ENCODE measurements at places on chromosomes 13 and 19. TPM values are rescaled to one million over a fixed set of nuclear protein-coding genes. Genes with fewer than 3 reads are reported as not detected.

Gene ELAVL3
- not detected for total RNA-seq

Gene PRR36
- total RNA-seq: not detected

Gene HSPH1
- total RNA-seq: 267 TPM

Gene TMIGD2
- 14.7 TPM for total RNA-seq

Gene PCSK4
- 1.7 TPM for total RNA-seq

DNA sequence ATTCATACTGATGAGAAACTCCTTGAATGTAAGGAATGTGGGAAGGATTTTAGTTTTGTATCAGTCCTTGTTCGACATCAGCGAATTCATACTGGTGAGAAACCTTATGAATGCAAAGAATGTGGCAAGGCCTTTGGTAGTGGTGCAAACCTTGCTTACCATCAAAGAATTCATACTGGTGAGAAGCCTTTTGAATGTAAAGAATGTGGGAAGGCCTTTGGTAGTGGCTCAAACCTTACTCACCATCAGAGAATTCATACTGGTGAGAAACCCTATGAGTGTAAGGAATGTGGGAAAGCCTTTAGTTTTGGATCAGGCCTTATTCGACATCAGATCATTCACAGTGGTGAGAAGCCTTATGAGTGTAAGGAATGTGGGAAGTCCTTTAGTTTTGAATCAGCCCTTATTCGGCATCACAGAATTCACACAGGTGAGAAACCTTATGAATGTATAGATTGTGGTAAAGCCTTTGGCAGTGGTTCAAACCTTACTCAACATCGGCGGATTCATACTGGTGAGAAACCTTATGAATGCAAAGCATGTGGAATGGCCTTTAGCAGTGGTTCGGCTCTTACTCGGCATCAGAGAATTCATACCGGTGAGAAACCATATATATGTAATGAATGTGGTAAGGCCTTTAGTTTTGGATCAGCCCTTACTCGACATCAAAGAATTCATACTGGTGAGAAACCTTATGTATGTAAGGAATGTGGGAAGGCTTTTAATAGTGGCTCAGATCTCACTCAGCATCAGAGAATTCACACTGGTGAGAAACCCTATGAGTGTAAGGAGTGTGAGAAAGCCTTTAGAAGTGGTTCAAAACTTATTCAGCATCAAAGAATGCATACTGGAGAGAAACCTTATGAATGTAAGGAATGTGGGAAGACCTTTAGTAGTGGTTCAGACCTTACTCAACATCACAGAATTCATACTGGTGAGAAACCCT lies 26.6 kb downstream of the ZNF345 start:
- H3K27me3 ChIP-seq: no peaks in the 10 kb centered on the region
- H3K4me1 ChIP-seq: no peaks in the 10 kb centered on the region
- H3K36me3 ChIP-seq: peaks cover 69% of the 10 kb centered on the region

- H3K27me3 ChIP-seq: peaks cover 21% of the 10 kb centered on the region
- H3K27ac ChIP-seq: no peak overlapping the region
- H3K4me3 ChIP-seq: no peak overlapping the region
These were observed 3.6 kb upstream of the F2RL3 start for GRCh38 chr19:16885166-16885565.

- peaks cover 8% of the 10 kb centered on the region for H3K4me1 ChIP-seq
- H3K27me3 ChIP-seq: no peaks in the 10 kb centered on the region
- peak overlapping the region; percentile 75 for H3K4me3 ChIP-seq
- H3K36me3 ChIP-seq: no peaks in the 10 kb centered on the region
These were observed 1.0 kb downstream of the SMIM24 start for GRCh38 chr19:3479177-3479833.

DNA sequence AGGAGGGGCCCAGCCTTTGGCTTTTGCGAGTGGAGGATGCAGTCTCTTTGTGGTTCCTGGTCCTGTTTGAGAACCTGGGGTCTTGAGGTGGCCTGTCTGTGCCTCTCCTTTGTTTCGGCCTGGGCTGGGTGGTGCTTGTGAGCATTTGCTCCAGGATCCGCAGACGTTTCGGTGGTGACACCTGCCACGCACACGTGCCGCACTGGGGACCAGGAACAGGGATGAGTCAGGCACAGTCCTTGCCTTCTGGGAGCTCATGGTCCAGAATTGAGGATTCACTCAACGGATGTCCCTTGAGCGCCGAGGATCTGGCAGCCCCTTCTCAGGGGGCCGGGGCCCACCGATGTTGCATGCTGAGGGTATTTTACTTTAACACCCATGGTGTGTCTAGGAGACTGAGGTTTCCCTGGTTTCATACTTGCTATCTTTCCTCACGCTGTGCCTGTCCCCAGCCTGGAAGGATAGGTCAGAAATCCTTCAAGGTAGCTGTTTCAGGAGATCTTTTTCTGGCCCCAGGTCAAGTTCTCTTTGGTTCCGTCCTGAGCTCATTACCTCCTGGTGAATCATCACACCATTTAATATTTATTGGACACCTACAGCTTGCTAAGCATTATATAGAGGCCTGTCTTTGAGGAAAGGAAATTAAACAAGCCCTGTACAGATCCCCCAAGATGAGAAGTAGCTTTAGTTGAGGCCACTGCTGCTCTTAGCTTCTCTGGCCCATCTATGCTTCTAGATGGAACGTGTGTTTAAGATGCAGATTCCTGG lies 5.1 kb downstream of the HDGFL2 start:
- H3K27me3 ChIP-seq: no peaks in the 10 kb centered on the region
- H3K4me1 ChIP-seq: peaks cover 16% of the 10 kb centered on the region

GRCh38 chr13:95098916-95099315 lies 202.3 kb downstream of the ABCC4 start:
- H3K27ac ChIP-seq: no peak overlapping the region
- no peaks in the 10 kb centered on the region for H3K4me1 ChIP-seq
- DNase-seq: no peak
- H3K27me3 ChIP-seq: no peaks in the 10 kb centered on the region
- peaks cover 56% of the 10 kb centered on the region for H3K36me3 ChIP-seq

GRCh38 chr19:10184636-10185035 lies 10.1 kb downstream of the DNMT1 start:
- no peak overlapping the region for H3K4me3 ChIP-seq
- peaks cover 20% of the 10 kb centered on the region for H3K4me1 ChIP-seq
- no peak overlapping the region for H3K27ac ChIP-seq
- no peak for DNase-seq
- no peaks in the 10 kb centered on the region for H3K27me3 ChIP-seq

- no peak overlapping the region for H3K27ac ChIP-seq
- H3K36me3 ChIP-seq: no peaks in the 10 kb centered on the region
- DNase-seq: no peak
- no peaks in the 10 kb centered on the region for H3K4me1 ChIP-seq
- peaks cover 27% of the 10 kb centered on the region for H3K27me3 ChIP-seq
These were observed 5.9 kb downstream of the HCN2 start for GRCh38 chr19:595326-596262.

GRCh38 chr19:41391618-41392017 lies 5.5 kb downstream of the EXOSC5 start:
- H3K4me3 ChIP-seq: no peak overlapping the region
- no peaks in the 10 kb centered on the region for H3K27me3 ChIP-seq
- H3K4me1 ChIP-seq: peaks cover 15% of the 10 kb centered on the region
- no peak overlapping the region for H3K27ac ChIP-seq
- peaks cover 12% of the 10 kb centered on the region for H3K36me3 ChIP-seq
- no peak for DNase-seq

GRCh38 chr13:74250738-74251190 lies 116.6 kb upstream of the KLF12 start:
- H3K27me3 ChIP-seq: no peaks in the 10 kb centered on the region
- no peak for DNase-seq
- H3K4me3 ChIP-seq: no peak overlapping the region
- peaks cover 6% of the 10 kb centered on the region for H3K36me3 ChIP-seq

GRCh38 chr13:102277286-102277685 lies 124.6 kb downstream of the FGF14 start:
- no peak overlapping the region for H3K4me3 ChIP-seq
- no peaks in the 10 kb centered on the region for H3K4me1 ChIP-seq
- H3K36me3 ChIP-seq: no peaks in the 10 kb centered on the region
- no peak overlapping the region for H3K27ac ChIP-seq
- peaks cover 12% of the 10 kb centered on the region for H3K27me3 ChIP-seq
- no peak for DNase-seq

DNA sequence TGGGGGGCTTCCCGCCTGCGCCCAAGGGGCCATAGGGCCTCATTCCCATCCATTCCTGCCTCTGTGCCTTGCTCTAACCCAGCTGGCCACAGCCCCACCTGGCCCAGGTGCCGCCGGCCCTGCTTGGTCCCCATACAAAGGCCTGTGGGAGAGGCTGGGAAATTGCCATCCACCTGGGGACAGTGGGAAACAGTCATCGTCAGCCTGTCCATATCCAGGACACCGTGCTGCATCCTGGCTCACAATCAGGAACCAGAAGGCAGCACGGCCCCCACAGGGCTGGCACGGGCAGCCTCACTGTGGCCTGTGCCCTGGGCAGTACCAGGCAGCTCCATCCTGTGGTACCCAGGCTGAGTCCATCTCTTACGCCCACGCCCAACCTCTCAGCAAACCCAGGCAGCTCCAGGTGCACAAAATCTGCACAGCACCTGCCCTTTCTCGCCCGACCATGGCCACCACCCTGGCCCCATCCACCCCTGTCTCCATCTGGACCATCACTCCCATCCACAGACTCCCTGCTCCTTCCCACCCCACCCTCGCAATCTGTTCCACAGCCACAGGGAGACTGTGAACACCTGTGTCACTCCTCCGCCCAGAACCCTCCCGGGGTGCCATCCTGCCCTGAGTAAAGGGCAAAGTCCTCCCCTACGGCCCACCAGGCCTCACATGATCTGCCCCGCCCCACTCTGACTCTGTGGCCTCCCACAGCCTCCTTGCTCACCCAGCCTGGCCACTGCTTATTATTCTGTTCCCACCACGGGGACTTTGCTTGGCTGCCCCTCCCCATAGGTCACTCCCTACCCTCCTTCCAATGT lies 21.1 kb upstream of the FBXO27 start:
- peaks cover 2% of the 10 kb centered on the region for H3K4me1 ChIP-seq
- no peaks in the 10 kb centered on the region for H3K36me3 ChIP-seq
- no peaks in the 10 kb centered on the region for H3K27me3 ChIP-seq
- no peak overlapping the region for H3K4me3 ChIP-seq

DNA sequence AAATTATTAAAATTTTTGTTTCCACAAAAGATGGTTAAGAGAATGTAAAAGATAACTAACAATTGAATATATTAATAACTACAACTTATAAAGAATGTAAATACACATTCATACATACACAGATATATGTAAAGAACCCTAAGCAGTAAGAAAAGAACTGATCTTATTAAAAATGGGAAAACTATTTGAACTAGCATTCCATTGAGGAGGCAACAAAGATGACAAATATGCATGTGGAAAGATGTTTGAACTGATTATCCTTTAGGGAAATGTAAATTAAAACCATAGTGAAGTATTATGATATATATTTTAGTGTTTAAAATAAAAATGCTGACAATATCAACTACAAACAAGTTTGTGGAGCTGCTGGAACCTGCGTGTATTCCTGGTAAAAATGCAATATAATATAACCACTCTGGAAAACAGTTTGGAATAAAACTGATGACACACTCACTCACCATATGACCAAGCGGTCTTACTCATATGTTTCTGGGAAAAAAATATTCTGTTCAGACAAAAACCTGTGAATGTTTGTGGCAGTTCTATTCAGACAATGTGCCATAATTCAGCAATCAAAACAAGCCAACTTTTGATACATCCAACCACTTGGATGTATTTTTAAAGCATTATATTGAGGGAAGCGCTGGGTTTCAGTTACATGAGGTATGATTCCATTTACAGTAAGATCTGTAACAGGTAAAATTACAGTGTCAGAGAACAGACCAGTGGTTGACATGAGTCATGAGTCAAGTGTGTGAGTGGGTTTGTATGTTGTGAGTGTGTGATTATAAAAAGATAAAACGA lies 694.4 kb upstream of the SLITRK5 start:
- no peaks in the 10 kb centered on the region for H3K36me3 ChIP-seq
- H3K4me1 ChIP-seq: no peaks in the 10 kb centered on the region
- no peak overlapping the region for H3K27ac ChIP-seq
- DNase-seq: no peak
- no peak overlapping the region for H3K4me3 ChIP-seq

- peak overlapping the region; percentile 90 for H3K4me3 ChIP-seq
- no peaks in the 10 kb centered on the region for H3K27me3 ChIP-seq
- peak; percentile 90 for DNase-seq
- peaks cover 65% of the 10 kb centered on the region for H3K36me3 ChIP-seq
These were observed 435 bp upstream of the ZNF382 start for GRCh38 chr19:36604656-36605100.

- H3K36me3 ChIP-seq: peaks cover 27% of the 10 kb centered on the region
- peaks cover 52% of the 10 kb centered on the region for H3K4me1 ChIP-seq
- H3K4me3 ChIP-seq: no peak overlapping the region
- no peak for DNase-seq
- no peaks in the 10 kb centered on the region for H3K27me3 ChIP-seq
These were observed 15.6 kb downstream of the TUBGCP3 start for GRCh38 chr13:112572366-112572765.

DNA sequence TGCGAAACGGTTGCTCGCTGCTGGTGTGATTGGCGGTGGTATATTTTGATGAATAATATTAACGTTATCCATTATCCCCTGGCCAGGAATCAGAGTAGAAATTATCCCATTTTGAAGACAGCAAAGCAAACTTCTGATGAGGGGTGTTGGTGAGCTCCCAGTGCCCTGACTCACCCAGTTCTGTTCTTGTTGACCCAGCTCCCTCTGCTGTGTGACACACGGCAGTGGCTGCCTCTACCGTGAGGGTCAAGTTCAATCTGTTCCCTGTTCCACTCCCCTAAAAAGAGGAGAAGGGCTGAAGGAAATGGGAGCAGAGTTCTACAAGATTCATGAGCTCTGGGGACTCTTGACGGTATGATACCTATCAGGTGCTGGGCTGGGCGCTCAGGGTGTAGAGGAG lies 2.0 kb downstream of the CAMSAP3 start:
- no peak overlapping the region for H3K4me3 ChIP-seq
- no peak overlapping the region for H3K27ac ChIP-seq
- no peaks in the 10 kb centered on the region for H3K4me1 ChIP-seq

DNA sequence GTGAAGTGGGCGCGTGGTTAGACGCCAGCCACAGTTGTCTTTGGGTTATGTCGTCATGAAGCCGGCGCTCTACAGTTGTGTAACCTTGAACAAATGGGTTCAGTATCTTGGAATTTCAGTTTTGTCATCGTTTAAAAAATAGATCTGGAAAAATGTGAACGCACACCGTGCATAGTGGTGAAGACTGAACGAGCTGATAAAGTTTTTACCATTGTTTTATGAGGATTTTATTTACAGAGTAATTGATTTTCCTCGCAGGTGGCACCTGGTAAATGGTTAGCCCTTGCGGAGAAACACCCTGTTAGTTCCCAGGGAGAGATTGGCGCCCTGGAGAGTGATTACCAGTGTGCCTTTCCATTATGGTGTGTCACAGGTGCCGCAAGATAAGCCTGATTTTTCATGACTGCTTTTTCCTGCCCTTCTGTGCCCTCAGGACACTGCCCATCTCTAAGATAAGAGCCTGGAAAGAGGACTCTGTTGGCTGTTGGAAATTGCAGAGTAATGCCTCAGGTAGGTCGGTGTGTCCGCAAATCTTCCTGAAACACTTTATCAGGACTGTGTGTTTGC lies 577 bp downstream of the ZNF181 start:
- no peaks in the 10 kb centered on the region for H3K27me3 ChIP-seq
- peak overlapping the region; percentile 99 for H3K27ac ChIP-seq
- peaks cover 43% of the 10 kb centered on the region for H3K36me3 ChIP-seq
- peak overlapping the region; percentile 95 for H3K4me3 ChIP-seq
- DNase-seq: no peak

Measured in activated naive CD8-positive, alpha-beta T cell treated with anti-CD3 and anti-CD28 coated beads for 36 hours (primary cell).